Activated CD8-positive, alpha-beta memory T cell treated with anti-CD3 and anti-CD28 coated beads for 1 hour (primary cell): ENCODE measurements at places on chromosomes 5 and 9.

- no peak for DNase-seq
Measured at GRCh38 chr9:22682961-22683699, 236.5 kb downstream of the DMRTA1 start.

DNA sequence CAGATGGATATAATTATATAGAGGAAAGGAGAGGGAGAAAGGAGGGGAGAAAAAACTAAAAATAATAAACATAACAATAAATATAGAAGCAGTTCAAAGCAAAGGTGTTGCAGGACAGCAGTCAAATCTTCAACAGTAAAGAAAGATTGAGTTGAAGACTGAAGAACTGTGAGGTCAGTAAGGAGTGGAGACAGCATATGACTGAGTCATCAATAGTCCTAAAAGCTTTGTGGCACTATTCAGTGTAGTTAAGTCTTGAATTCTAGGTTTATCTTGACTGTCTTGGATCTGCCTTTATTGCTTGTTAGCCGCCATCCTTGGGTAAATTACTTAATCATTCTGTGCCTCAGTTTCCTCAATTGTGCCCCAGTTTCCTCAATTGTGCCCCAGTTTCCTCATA lies 137.0 kb downstream of the MRPS30 start:
- no peak for DNase-seq

DNA sequence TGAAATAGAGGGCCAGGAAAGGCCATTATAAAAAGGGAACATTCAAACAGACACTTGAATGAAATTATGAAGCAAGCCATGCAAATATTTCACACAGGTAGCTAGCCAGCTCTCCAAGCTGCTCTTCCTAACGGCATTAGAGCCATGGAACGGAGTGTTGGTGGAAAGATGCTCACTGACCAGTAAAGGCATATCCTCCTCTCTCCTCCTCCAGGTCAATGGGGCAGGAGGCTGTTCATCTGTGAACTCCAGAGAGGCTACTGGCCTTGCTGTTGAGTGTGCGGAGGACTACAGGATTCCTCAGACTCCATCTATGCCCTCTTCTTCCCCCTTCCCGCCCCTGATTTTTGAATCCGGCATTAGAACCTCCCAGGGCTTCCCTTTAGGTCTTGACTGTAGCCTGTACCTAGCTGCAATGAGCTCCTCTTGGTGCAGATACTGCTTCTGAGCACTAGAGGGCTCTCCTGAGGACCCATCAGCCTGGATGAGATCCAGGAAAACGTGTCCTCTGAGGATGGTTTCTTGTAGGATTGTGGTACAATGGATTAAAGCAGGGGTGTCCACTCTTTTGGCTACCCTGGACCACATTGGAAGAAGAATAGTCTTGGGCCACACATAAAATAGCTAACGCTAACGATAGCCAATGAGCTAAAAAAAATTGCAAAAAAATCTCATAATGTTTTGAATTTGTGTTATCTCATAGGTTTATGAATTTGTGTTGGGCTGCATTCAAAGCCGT lies 162.2 kb downstream of the SREK1 start:
- DNase-seq = no peak

DNA sequence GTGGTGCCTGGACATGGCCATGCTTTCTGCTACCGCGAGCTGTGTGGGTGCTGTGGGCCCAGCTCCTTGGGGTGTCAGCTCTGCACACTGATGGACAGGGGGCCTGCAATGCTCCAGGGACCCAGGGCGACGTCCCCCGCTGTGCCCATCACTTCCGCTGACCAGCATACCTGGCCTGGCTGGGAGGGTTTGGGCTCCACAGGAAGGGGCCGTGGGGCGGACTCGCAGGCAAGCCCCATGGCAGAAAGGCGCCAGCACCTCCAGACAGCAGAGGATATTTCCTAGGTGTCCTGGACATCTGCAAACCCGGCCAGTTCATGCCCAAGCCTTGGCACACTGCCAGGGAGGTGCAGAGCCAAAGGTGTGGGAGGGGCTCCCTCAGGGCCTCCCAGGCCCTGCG lies 295.8 kb upstream of the IRX4 start:
- no peak for DNase-seq

- no peak for DNase-seq
Measured at GRCh38 chr5:67305913-67306710, 109.5 kb upstream of the CD180 start.

DNA sequence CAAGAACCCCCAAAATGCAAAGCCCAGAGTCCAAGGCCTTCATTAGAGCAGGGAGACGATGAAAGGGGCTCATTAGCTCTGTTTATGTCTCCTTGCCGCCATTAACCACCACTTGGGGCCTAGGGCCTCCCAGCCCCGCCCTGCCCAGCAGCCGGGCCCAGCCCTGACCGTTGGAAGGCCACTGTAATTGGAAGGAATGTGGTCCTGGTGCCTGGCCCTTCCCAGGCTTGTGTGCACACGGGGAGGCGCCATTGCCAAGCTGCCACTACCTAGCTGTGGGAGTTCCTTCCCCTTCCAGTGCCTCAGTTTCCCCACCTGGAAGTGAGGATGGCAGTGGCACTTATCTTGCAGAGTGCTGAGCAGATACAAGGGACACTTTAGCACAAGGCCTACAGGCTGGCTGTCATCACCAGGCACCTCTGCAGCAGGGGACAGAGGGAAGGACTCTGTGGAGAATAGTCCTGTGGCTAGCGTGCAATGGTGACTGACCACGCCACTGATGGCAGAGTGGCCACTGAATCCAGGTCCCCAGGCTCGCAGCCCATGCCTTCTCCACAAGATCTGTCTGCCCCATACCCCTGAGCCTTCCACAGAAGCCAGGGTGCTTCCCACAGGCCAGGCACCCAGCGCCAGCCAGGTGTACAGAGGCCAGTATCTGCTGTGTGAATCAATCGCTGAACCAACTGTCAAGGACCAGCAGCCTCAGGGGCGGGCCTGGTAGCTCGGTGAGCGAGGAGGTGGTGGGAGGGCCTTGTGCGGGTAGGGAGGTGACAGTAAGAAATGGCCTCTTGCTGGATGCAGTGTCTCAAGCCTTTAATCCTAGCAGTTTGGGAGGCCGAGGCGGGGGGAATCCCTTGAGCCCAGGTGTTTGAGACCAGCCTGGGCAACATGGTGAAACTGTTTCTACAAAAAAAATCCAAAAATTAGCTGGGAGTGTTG lies 20.8 kb downstream of the GBGT1 start:
- DNase-seq = no peak

DNA sequence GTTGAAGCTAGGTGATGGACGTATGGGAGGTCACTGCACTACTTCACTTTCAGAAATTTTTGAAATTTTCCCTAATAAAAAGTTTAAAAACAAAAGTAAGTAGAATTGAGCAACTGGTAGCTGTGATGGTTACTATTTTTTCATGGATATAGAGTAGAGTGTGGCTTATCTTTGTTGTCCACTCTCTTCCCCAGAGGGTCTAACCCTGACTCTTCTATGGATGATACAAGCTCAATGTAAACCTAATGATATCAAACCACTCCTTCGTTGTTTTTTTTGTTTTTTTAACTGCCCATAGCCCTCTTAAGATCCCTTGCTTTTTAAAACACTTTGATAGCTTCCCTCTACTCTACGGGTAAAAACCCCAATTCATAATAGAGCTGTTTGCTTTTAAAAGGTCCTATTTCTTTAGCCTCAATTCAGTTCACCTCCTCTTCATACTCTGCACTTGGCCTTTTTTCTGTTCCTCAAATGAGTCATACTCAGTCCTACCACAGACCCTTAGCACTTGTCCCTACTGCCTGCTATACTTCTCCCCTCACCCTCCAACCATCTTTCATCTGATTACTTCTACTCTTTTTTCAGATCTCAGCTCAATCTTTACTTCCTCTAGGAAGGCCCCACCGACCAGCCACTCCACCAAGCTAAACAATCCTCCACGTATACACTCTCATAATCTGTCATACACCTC lies 2.6 kb downstream of the HDAC3 start:
- no peak for DNase-seq

DNA sequence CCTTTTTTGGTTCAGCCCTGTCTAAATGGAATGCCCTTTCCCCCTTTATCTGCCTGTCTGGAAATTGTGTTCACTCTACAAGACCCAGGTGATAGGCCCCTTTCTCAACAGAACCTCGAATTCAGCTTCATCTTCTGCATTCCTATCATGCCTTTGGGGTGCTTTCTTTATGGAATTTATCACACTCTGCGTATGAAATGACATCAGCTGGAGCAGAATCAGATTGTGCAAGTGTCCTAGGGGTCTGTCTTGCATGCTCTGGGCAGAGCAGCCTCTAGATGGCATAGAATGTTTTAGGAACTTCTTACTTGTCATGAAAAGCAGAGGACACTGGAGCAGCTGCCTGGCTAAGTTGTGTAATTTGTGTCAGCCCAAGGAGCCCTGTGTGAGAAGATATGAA lies 84.9 kb downstream of the ISL1 start:
- DNase-seq = no peak

DNA sequence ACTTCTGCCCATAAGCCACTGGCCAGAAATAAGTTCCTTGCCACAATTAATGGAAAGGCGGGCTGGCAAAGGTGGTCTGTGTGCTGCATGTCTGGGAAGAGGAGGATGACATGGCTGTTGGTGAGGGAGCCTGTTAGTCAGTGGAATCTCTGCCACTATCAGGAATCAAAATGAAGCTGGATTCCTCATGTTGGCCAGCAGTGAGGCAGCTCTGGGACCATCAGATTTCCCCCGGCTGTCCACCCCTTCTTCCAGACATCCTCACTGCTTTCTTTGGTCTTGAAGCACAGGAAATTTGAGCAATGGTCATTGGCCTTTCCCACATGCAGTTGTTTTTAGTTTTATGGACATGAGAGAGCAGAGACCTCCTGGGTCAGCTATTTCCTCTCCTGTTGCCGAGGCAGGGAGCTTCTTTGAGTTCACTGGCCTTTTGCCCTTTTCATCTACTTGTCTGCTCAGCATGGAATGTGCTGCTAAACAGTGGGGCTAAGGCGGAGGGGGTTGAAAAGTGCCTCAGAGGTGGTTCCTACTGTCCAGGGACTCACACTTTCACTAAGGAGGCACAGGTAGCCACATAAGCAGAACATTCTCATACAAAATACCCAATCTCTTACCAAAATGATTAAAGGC lies 34.8 kb upstream of the NEURL1B start:
- DNase-seq = no peak

GRCh38 chr9:95822583-95823431 lies 52.7 kb upstream of the ERCC6L2 start:
- DNase-seq = no peak

DNA sequence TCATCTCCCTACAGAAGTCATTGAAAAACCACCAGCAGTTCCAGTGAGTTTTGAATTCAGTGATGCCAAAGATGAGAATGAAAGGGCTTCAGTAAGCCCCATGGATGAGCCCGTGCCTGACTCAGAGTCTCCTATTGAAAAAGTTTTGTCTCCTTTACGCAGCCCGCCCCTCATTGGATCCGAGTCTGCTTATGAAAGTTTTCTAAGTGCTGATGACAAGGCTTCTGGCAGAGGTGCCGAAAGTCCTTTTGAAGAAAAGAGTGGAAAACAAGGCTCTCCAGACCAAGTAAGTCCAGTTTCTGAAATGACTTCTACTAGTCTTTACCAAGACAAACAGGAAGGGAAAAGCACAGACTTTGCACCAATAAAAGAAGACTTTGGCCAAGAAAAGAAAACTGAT lies 90.1 kb downstream of the MAP1B start:
- DNase-seq = no peak

GRCh38 chr9:124802426-124802825 lies 25.5 kb downstream of the OLFML2A start:
- no peak for DNase-seq

GRCh38 chr9:129482521-129483414 lies 138.1 kb downstream of the C9orf50 start:
- no peak for DNase-seq

DNA sequence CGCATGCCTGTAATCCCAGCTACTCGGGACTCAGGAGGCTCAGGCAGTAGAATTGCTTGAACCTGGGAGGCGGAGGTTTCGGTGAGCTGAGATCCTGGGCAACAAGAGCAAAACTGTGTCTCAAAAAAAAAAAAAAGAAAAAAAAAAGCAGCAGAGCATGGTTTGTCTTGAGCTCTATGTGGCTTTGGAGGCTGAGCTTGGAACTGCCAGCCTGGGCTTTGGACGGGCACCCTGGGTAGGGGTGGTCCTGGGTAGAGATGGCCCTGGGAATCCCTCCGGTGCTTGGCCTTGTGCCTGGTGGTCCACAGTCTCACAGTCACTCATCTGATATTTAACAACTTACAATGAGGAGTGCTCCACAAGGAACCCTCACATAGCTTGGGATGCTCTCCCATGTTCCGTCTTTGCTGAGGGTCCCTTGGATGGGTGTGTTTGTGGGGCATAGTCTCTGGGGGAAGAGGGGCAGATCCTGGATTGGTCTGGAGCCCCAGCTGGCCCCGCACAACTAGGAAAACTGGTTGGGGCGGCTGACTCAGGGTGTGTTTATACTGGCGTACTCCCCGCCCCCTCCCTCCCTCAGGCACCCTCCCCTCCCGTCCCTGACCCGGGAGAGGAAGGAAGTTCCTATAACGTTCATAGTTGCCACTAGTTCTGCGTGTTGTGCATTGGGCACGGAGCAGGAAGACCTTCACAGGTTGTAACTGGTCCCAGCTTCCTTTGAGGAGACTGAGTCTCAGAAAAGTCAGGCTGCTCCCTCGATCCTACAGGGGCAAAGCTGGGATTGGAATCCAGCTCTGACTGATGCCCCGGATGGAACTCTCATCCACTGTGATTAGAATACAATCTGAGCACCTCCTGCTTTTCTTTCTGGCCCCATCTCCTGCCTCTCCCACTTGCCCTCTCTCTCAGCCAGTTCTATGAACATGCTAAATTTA lies 11.2 kb downstream of the IER5L start:
- DNase-seq = no peak

DNA sequence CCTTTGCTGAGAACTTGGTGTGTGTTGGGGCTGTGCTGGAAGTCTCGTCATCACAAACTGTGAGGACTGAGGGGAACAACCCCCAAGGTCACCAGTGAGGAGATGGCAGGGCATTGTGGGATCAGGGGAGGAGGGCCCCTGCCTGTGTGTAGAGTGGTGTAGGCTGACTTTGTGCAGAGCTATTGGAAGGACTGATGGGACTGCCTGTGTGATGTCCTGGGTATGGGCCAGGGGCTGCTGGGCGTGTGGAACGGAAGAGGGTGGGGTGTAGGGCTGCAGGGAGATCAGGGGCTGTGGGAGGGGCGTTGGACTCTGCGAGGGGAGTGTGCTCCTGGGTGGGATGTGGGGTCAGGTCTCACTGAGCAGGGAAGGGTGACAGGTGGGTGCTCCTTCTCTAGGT lies 3.6 kb downstream of the WNK2 start:
- no peak for DNase-seq

GRCh38 chr9:77013932-77014596 lies 5.4 kb upstream of the FOXB2 start:
- no peak for DNase-seq

GRCh38 chr9:36764364-36765076 lies 191.8 kb downstream of the MELK start:
- no peak for DNase-seq

GRCh38 chr5:91998774-91999173 lies 615.7 kb upstream of the ARRDC3 start:
- DNase-seq = no peak

GRCh38 chr9:108615152-108615551 lies 240.6 kb downstream of the ACTL7B start:
- no peak for DNase-seq

DNA sequence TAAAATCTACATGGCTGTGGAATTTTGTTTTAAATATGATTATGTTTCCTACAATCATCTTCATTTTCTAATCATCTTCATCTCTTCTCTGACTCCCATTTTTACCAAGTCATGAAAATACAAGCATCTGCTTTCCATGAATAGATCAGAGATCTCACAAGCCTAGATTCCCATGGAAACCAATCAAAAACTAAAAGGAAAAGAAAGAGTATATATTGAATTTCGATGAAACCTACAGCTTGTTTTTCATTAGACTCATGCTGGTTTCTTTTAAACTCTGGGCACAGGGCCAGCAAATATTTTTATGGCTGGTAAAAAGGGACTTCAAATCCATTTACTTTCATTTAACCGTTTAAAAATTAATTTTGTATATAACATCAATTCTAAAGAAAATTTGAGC lies 51.2 kb downstream of the INVS start:
- no peak for DNase-seq
